HuH-7 (cell line): ENCODE measurements at places on chromosomes 6 and 20.

DNA sequence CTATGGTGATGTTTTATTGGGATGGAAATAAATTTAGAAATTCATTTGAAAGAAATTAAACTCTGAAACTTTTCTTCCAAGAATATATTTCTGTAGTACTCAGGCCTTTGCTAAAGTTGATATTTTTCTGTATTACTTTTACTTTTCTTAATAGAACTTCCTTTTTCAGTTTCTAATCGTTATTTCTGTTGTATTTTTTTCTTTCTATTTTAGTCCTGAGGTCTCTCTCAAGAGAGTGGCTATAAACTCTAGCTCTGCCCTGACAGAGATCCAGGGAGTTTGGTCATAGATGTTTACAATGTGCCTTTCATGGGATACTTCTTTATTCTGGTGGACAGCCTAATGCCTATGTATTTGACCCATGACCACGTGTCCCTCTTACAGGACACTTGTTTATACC is 51.0 kb downstream of the OR2B6 start:
- no peak for DNase-seq

GRCh38 chr20:51384875-51385274 is 157.6 kb downstream of the NFATC2 start:
- DNase-seq: no peak

- DNase-seq: no peak
Measured at GRCh38 chr6:28336284-28337120, 554 bp upstream of the ZSCAN31 start.

DNA sequence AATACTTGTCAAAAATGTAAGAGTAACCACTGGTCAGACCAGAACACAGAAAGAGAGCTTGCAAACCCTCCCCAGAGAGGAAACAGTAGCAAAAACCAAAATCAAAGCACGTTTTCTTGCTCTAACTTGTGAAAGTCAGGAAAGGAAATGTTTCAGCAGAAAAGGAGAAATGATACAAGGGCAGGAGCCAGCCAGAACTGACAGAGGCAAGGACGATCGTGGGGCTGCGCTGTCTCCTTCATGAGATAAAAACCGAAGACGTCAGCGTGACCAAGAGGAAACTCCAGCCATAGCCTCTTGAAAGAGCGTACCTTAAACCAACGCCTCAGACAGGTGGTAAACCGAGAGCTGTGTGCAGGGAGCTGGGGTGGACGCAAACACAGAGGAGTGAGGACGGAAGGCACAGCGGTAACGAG is 27.5 kb downstream of the LAMA5 start:
- no peak for DNase-seq

DNA sequence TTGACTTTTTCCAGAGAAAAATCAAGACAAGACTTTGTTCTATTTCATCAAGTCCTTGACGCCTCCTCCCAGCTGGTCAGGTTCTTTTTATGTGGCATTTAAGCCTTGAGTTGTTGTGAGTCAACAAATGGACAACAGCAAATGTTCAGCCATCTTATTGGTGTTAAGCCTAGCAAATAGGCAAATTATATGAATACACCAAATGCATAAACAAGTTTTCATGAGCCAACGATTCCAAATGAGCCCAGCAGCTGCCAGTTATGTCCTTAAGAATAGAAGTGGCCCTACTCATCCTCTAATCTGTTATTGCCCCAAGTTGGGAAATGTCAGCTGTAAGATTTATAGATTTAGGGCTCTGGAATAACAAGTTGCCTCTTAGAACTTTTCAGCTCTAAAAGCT is 312.0 kb downstream of the SOX4 start:
- DNase-seq: no peak
